ENCODE measurements at places on chromosomes 6 and 20.

GRCh38 chr20:51132279-51132678 lies 109.4 kb upstream of the KCNG1 start:
- DNase-seq = peak; percentile 37

- peak; percentile 10 for DNase-seq
Observed at GRCh38 chr6:105713474-105714118, 310.7 kb upstream of the PREP start.

- no peak for DNase-seq
Observed at GRCh38 chr20:409697-410559, 1.8 kb downstream of the RBCK1 start.

DNA sequence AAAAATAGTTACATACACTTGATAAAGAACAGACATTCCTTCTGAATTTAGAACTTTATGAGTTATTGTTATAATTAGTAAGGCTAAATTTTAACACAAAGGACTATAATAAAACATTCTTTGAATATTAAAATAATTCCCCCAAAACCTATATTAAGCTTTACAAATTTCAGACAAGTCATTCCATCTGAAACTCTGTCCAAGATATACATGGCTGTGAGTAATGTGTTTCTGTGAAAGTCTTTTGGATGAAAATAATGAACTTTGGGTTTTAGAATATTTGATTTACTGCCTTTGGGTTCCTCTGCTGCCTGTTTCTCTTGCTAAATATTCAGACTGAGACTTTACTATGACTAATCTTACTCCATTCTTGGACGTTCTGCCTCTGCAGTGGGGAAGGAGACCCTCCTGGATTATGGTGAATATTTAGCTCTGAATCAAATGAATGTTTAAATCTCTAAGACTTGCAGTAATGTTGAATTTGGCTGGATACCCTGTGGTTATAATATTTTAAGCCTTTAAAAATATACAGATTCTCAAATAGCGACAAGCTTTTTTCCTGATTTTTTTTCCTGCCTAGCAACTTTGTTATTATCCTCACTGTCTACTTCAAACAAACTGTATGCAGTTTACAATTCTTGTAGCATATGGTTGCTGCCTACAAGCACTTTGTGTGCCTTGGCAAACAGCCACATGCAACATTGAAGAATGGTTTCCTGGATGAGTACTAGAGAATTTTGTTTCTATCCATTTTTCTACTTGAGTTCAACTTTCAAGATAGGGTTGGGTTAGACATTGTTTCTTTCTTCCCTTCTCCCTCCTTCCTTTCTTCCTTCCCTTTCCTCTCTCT lies 51.4 kb downstream of the TXLNB start:
- DNase-seq = peak; percentile 96

- DNase-seq = no peak
Observed at GRCh38 chr6:26140967-26141294, 53.7 kb downstream of the HFE start.

DNA sequence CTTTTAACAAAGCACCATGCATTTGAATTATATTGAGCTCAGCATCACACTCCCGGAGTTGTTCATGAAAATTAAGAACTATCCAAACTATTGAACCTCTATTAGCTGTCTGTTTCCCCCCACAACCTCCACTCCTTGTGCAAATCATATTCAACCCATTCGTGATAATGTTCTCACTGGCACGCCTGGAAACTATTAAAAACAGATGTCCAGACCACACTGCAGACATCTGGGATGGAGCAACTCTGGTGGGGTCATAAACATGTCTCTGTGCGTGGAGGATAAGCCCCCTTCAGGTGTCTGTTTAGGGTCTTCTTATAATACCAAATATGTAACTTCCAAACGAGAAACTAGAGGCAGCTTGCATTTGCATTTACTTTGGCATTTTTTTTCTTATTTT lies 193.7 kb downstream of the TFAP2A start:
- no peak for DNase-seq

DNA sequence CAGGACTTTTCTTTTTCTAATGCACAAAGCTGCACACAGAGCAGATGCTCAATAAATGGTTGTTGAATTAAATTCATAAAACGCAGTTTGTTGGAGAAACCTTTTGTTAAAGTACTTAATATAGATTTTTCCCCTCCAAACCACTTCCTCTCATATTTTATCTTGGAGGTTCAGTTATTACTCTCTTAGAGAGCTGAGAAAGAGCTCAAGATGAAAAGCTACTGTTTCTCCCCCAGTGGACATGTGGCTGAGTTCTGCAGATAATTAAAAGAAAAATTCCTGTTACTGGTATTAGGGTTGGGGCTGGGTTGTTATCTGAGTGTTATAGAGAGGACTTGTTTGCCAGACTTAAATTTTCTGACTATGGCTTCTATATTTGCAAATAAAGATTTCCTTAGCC lies 294.0 kb downstream of the TBC1D7 start:
- no peak for DNase-seq

DNA sequence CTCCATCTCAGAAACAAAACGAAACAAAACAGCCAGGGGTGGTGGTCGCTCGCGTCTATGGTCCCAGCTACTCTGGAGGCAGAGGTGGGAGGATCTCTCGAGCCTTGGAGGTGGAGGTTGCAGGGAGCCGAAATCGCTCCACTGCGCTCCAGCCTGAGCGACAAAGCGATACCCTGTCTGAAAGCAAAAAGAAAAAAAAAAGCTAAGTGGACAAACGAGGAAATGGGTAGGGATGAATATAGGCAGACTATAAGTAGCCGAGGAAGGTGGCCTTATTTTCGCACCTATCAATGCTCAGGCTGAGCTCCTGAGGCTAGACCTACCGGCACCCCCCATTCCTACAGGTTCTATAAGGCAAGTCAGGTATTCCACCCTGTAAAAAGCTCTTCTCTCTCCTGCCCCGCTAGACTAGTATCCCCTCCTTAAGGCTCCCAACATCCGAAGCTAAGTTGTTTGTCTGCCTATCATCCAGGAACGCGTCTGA lies 650 bp upstream of the CASP8AP2 start:
- no peak for DNase-seq

- DNase-seq = peak; percentile 15
Observed at GRCh38 chr6:80472271-80472670, 365.8 kb downstream of the BCKDHB start.

- peak; percentile 54 for DNase-seq
Observed at GRCh38 chr6:22886650-22887581, 317.6 kb downstream of the HDGFL1 start.

GRCh38 chr20:44370639-44371218 lies 15.2 kb downstream of the HNF4A start:
- no peak for DNase-seq

DNA sequence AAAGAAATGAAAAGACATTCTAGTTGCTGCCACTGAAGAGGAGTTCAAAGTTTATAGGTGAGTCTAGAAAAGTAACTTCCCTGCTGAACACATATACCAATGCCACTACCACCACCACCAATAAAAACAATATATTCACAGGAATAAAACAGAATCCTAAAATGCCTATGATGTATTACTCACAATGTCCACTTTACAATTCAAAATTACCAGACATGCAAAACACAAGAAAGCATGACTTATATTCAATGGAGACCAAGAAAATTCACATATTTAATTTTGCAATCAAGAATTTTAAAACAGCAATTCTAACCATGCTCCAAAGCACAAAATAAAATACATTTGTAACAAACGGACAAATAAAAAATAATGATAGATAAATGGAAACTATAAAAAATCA lies 385.3 kb upstream of the RUNX2 start:
- DNase-seq = no peak

DNA sequence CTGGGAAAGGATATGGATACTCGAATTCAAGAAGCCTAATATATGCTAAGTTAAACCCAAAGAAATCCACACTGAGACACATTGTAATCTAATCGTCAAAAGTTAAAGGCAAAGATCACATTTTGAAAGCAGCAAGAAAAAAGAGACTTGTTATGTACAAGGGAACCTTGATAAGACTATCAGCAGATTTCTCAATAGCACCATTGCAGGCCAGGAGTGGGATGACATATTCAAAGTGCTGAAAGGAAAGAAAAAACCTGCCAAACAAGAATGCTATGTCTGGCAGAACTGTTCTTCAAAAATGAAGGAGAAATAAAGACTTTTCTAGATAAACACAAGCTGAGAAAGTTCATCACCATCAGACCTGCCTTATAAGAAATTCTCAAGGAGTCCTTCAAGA lies 75.2 kb downstream of the COL21A1 start:
- DNase-seq = no peak

DNA sequence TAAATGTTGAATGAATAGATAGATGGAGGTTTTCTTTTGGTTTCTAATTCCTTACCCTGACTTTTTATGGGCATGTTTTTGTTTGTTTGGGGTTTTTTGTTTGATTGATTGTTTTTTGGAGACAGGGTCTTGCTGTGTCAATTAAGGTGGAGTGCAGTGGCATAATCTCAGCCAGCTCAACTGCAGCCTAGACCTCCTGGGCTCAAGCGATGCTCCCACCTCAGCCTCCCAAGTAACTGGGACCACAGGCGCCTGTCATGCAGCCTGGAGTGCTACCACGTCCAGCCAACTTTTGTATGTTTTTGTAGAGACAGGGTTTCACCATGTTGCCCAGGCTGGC lies 1.5 kb upstream of the NUDT3 start:
- no peak for DNase-seq

DNA sequence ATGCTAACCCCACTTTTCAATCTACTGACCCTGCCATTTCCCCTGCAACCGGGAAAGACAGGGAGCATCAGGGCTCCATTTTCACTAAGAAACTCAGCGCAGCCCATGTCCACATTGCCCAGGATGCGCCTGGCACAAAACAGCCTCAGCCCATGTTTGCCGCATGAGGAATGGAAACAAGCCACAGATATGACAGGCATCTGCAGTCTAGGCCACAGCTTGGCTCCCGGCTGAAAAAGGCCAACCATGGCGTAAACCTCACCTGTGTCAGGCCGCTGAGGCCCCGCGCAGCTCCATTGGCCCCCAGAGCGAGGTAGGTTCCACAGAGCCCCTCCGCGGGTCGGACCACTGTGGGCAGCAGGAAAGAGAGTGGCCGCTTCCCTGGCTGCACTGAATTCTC lies 21.7 kb downstream of the GGT7 start:
- DNase-seq = no peak

- no peak for DNase-seq
Observed at GRCh38 chr6:36848658-36849441, 9.6 kb upstream of the CPNE5 start.

GRCh38 chr6:1001655-1002349 lies 308.9 kb upstream of the EXOC2 start:
- DNase-seq = no peak

DNA sequence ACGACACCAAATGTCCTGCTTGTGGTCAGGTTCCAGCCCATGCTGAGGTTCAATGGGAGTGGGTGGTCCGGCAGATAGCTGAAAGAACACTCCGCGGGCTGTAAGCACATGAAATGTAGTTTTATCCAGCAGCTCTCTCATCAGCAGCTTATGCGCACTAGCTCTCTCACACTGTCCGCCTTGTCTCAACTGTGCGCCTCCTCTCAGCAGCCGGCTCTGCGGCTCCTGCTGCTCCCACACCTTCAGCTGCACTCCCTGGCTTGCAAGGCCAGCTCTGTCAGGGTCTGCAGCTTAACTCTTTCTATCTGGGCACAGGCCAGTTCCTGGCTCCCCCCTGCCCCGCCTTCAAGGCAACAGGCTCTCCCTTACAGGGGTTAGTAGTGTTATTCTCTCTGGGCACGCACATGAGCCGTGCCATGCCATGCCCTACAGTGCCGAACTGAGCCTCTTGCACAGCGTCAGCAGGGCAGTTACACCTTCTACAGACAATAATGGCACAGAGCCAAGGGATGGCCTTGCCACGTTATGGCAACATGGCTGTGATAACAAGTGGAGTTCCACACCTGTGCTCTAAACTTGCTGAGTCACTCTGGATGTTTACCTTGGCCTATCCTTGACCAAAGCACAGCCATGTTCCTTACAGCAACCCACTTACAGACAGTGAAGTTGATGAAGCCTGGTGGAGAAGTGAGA lies 84.0 kb upstream of the LRFN2 start:
- no peak for DNase-seq

DNA sequence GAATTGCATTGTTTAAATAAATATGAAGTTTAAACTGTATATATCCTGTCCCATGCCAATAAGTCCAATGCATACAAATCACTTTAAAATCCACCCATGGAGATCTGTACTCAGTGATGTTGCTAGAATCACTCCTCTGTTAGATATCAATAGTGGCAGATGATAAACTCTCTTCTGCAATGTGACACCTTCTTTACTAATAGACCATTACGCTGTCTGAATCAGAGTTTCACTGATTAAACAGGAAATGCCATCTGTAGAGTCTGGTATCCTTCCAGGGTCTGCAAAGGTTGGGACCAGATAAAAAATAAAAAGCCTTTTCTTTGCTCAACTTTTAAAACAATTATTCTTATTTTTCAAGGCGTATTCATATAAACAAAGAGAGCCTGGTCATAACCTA lies 134.5 kb downstream of the EDN3 start:
- no peak for DNase-seq

GRCh38 chr6:109311471-109311870 lies 70.8 kb downstream of the CD164 start:
- DNase-seq = no peak

DNA sequence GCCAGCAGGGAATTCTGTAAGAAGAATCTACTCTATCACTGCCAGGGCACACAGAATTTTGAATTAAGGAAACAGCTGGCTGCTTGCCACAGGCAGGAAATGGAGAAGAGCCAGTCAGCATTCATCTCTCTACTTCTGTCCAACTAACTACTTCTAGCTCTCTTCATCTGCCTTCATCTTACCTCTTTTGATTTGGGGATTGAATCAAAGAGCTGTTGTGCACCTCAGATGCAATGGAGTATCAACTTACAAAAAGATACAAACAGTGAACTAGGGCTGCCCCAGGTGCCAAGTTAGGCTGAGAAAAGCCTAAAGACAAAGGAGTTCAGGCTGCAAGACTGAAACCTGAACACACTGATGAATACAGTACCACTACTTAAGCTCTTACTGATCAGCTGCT lies 82.0 kb downstream of the PTPRK start:
- DNase-seq = no peak

DNA sequence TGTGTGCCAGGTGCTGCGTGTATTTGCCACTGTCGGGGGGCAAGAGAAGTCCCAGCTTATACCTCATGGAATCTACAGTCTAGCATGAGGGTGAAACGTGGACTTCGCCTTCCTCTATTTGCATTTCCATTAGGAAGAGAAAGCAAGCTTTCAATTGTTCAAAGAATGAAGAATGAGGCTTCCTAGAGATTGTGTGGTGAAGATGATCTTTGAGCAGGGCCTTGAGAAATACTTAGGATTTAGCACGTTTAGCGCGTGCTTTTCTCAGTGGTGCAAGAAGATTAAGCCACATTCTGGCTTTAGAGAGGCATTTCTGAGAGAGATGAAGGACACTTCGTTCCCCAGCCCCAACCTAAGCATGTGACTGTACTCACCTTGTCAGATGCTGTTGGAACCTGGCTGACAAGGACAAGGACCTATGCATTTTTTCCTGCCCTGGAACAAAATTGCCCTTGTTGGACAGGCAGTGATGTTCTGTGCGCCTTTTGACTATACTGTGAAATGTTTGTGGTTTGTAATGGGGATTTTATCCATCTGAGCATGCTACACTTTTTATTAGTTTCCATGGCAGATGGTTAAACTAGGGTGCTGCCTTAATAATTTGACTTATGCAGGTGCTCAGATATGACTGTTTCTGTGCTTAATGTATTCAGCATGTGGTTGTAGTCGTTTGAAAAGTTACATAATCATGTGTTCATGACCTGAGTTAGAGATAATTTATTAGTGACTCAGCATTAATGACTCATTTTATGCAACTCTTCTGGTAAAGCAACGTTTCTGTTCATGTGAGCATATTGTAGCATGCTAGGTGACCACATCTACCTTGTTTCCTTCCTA lies 10.7 kb downstream of the TULP4 start:
- DNase-seq = peak; percentile 81

- DNase-seq = no peak
Observed at GRCh38 chr6:24257282-24257681, 100.6 kb downstream of the DCDC2 start.

- peak; percentile 33 for DNase-seq
Observed at GRCh38 chr6:81696524-81696923, 56.0 kb downstream of the TENT5A start.
